AG20443 (cell line): ENCODE measurements at places on chromosomes 5 and 9.

DNA sequence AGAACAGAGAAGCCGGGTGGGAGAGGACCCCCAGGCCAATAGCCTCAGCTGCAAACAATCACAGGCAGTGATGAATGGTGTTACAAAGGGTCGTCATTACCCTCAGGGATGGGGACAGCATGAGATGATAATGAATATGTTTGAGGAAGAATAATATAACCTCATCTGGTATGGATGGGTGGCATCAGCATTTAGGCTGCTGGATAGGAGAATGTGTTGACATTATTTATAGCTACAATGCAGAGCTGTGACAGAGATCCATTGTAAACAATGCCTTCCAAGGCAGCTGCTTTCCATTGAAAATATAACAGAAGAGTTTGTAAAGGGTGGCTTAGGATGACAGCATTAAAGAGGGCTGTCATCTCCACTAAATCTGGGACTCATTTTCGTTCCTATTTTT is 365.5 kb downstream of the KCNN2 start:
- DNase-seq = no peak

DNA sequence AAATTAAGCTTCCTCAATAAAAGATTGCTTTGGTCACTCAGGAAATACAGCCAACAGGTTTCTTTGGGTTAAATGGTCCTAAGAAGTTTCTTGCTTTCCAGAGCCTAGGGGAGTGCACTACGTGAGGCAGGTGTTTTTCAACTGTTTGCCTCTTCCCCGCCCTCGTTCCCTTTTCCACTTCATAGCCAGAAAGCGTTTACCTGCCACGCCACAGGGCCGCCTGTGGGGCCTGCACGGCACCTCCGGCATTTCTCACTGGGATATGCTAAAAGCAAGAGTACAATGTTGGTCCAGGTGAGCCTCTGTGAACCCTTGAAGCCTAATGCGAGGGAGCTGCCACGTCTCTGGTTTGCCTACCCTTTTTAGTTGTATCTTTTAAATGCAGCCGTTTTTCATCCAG is 167.6 kb upstream of the OTULINL start:
- DNase-seq = no peak

- DNase-seq = no peak
Measured at GRCh38 chr9:105328296-105328695, 83.8 kb downstream of the SLC44A1 start.

GRCh38 chr9:124835026-124835557 is 18.2 kb upstream of the WDR38 start:
- no peak for DNase-seq

DNA sequence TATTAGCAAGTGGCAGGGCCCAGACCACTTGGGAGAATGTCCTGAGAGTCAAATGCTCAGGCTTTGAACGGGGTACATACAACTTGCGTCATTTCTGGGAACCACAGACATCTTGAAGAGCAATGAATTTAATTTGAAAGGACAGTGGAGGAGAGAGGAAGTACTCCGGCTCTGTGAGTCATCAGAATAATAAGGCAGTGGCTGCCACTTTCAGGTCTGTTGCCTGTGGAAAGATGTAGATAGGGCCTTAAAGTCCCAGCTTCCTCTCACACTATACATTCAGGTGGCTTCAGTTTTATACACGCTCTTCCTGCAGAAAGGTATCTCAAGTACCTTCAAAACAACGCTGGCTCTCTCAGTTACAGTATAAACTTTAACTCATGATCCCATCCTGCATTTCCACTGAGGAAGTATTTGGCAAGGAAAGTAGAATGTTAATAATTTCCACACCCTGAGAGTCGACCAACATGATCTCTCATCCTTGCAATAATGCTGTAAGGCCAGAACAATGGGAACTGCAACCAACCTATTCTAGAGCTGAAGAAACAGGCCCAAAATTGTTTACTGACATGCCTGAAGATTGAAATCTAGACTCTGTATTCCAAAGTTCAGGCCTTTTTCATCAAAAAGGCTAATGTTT is 6.8 kb upstream of the PRUNE2 start:
- DNase-seq = peak; percentile 62

DNA sequence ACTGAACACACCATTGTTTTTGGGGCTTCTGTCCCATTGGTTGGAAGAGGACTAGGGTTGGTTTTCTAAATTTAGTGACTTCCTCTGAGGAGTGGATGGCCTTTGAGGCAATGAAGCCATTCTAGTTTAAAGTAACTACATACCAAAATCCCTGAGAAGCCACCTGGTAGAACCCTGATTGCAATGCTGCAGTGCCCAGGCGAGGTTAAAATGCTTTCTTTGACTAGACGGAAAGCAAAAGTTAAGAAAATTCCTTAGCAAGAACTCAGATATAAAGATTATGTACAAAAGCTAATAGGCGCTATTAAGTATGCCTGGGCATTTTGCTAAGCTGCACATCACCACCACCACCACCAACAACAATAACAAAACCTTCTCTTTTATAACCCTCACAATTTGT is 20.6 kb downstream of the GLRX start:
- DNase-seq = no peak

- no peak for DNase-seq
Measured at GRCh38 chr5:38827525-38827924, 18.3 kb upstream of the OSMR start.

DNA sequence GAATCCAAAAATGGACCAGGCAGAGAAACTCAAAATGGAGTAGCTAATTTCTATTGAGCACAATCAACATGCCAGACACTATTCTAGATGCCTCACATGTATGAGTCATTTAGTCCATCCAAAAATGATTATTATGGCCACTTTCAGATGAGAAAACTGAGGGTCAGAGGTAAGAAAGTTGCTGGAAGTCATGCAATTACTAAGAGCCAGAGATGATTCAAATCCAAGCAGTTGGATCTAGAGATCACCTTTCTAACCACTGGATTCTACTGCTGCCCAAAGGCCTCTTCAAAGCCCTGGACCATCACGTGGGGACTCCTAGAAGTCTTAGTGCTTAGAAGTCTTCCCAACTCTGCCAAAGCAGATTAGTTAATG is 51.8 kb upstream of the HMHB1 start:
- DNase-seq = no peak

- no peak for DNase-seq
Measured at GRCh38 chr5:1035421-1036405, 27.1 kb downstream of the NKD2 start.

DNA sequence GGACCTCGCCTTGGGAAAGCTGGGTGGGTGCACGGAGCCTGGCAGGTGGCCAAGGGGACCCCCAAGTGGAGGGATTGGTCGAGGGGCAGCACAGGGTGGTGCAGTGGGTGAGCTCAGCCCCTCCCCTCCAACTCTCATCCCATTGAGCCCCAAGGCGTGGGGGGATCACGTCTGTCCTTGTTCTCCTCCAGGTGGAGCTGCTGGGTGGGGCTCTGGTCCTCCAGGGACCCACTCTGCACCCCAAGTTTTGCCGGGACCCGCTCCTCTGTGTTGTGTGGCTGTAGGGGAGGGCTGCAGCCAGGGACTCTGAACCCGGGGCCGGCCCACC is 3.6 kb upstream of the FUT7 start:
- no peak for DNase-seq

- no peak for DNase-seq
Measured at GRCh38 chr5:35274839-35275509, 44.7 kb upstream of the PRLR start.

DNA sequence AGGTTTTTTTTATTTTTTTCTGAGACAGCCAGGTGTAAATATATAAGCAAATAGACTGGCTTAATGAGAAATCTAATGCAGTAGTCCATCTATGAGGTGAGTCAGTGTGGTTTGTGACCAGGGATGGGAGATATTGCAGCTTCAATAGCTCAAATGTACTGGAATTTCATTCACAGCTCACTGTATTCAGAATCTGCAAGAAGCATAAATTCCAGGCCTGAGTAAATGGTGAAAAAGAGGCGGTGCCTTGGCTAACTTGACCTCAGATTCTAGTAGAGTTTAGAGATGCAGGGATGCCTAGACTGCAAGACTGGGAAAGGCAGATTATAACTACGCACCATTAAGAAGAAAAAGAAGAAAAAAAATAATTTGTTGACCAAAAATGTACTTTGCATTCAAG is 151.9 kb upstream of the SMC2 start:
- no peak for DNase-seq

GRCh38 chr9:127568618-127568970 is 43.5 kb upstream of the STXBP1 start:
- DNase-seq = no peak

GRCh38 chr9:96084331-96084734 is 208.8 kb downstream of the ERCC6L2 start:
- no peak for DNase-seq

DNA sequence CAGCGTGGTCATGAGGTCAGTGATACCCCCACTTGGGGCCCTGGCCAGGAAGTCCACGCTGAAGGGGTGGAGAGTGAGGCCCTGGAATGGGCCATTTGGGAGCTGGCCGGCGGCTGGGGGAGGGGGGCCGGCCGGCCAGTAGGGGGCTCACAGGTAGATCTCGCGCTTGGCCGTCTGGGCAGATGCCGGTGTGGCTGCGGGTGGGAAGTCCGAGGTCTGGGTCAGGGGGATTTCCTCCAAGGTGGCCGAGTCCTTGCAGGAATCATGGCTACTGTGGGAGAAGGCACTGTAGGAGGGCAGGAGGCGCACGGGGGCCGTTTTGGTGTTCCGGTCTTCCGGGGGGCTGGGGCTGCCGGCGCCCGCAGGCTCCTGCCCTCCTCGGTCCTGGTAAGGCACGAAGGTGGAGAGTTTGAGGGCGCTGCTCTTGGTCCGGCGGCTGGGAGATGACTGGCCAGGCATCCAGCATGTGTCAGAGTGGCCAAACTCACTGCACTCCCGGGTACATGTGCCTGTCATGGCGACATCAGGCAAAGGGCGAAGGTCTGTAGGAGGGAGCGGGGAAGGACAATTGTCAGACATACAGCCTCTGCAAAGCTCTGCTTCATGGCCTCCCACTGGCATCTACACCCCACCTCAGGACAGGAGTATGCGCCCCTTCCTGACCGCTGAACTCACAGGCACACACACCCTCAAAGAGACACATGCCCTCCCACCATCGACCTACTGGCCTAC is 24.1 kb downstream of the PCDH1 start:
- DNase-seq = no peak

DNA sequence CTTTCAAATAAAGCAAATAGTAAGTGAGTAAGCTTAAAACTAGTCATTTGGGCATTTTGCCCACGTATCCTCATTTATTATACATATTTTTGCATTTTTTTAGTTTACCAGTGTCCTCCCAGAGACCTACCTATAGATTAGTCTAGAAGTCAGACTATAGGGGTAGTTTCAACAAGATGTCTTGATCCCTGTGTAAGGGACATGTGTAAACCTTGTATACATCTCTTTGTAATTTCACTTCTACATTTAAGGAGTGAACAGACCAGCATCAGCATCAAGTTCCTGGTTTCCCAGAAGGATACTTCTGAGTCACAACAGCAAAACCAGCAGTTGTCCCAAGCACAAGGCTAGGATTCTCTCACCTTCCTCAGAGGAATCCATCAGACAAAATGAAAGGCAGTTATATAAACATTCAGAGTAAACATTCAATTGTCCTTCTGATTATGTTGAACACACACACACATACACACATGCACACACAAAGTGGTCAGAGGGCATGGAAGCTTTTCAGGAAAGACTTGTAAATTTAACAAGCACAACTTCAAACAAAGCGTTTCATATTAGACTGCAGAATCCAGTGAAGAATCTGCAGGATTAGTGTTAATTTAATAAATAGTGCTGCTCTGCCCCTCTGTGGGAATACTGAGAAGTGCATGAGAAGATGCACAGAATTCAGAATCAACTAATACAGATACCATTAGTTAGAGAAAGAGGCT is 55.4 kb downstream of the HINT1 start:
- DNase-seq = peak; percentile 57

DNA sequence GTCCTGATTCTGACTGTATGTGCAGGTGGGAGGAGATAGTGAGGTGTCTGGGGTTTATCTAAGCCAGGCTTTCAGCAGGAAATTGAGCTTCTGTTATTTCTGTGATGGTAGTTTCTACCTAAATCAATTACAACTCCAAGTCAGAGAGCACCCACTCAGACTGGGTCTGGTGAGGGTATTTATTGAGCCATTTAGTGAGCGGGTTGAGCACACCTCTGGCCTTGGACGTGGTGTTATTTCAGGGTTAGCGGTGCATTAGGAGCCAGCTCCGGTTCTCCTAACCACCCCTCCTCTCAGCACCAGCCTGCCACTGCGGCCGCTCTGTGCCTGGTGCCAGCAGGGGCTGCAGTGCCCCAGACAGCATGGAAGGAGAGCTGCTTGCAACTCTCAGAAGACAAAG is 238.9 kb downstream of the CACNA1B start:
- no peak for DNase-seq
